GM19239 (cell line): ENCODE measurements at places on chromosomes 13 and 19.

DNA sequence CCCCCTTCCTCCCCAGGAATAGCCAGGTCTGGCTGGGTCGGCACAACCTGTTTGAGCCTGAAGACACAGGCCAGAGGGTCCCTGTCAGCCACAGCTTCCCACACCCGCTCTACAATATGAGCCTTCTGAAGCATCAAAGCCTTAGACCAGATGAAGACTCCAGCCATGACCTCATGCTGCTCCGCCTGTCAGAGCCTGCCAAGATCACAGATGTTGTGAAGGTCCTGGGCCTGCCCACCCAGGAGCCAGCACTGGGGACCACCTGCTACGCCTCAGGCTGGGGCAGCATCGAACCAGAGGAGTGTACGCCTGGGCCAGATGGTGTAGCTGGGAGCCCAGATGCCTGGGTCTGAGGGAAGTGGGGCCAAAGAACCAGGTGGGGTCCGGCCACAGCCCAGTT is 3.2 kb downstream of the KLK2 start:
- no peak for DNase-seq

GRCh38 chr13:45224176-45224575 is 23.3 kb upstream of the KCTD4 start:
- DNase-seq: no peak

DNA sequence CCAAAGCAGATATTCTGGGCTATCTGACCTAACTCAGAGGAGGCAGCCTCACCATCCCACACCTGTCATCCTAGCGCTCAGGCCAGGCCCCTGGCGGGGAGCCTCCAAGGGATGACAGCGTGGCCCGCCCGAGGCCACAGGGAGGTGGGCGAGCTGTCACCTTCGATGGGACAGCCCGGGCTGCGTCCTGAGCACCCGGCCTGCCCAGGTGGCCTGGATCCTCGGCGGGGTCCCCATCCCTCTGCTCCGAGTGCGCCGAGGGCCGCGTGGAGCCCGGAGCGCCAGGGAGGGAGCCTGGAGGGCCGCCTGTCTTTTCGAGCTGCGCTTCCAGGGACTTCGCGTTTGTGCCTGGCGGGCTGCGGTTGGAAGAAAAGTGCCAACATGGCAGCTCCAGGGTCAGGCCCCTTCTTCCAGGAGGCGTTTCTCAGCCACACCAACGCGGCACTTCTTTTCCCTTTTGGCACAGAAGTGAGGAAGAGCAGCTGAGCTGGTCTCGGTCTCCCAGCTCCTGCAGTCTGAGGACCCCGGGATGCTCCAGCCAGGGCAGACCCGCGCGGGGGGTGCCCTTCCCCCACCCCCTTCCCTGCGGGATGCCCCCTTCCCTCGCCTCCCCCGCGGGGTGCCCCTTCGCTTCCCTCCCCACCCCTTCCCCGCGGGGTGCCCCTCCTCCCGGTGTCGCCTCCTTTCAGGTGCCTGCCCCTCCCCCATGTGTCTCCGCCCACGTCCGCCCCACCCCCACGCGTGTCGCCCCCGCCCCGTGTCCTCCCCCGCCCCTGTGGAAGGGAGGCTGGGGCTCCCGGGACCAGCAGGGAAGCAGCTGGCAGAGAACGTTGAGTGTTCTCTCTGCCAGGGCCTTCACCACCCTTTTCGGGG is 42.3 kb downstream of the GJA3 start:
- no peak for DNase-seq

DNA sequence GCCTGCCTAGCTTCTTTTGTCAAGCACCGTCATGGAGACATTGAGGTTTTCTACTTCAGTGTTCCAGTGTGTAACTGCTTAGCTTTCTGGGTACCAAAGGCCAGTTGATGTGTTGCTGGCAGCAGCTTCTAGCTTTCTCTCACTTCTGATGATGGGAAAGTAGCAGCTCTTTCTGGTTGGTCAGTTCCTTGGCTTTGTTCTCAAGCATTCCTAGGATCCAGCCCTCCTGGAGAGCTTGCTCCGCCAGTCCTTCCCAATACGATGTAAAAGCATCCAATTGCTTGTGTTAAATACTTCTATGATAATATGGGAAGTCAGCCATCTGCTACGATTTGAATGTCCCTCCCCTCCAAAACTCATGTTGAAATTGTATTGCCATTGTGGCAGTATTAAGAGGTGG is 182.8 kb downstream of the UGGT2 start:
- DNase-seq: no peak

- no peak for DNase-seq
Measured at GRCh38 chr19:18733196-18733647, 49.7 kb downstream of the CRTC1 start.

DNA sequence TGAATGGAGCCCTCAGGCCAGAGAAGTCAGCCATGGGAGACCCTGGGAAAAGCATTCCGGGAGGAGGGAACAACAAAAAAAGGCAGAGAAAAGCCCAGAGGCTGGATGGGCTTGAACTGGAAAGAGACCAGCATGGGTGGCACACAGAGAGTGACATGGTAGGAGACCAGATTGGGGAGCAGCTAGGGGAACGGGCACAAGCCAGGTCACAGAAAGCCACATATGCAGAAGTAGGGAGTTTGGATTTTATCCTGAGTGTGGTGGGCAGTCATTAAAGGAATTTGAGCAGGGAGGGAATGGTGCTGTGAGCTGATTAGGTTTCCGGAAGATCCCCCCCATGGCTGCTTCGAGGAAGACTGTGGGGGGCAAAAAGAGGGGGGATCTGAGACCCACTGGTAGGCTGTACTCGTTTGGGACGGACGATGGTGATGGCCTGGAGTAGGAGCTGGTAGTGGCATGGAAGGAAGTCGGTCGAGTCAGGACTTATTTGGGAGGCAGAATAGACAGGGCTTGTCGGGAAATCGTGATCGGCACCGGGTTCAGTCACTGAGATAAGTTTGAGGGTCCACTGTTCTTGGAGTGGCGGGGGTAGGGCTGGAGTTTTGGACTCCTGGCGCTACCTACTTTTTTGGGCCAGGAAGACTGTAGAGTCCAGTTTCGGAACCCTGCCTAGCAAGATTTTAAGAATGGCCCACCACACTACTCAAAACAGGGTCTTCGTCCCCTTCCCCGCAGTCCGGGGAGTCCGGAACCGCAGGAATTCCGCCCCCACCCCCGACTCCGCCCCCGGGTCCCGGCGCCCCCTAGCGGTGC is 949 bp downstream of the SERTAD1 start:
- DNase-seq: no peak

- no peak for DNase-seq
Measured at GRCh38 chr19:53076984-53077383, 26.2 kb downstream of the ZNF160 start.

- DNase-seq: no peak
Measured at GRCh38 chr13:28558567-28558966, 63.6 kb upstream of the FLT1 start.

GRCh38 chr19:43649514-43649913 is 9.9 kb upstream of the CADM4 start:
- no peak for DNase-seq

GRCh38 chr13:52848455-52849195 is at the start of gene PCDH8:
Gene PCDH8, minus strand, starts transcription at chr13:52848640. Its CDS starts 204 bp downstream, at chr13:52848436.
- DNase-seq: no peak

DNA sequence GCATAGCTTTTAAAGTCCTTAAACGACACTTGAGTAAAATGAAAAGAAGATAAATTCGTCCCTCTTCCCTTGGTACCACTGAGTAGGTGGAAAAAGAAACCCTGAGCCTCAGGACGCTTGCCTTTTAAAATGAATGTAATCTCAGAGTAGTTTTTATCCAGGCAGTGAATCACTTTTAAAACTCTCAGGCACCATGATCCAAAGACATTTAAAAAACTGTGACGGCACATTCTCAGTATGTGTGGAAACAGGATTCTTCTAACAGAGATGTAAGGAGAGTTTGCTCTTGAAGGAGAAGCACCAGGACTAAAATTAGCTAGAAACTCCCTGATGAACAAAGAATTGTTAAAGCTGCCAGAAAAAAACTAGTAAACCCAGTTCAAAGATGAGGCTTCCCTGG is 105.7 kb upstream of the SLC15A1 start:
- DNase-seq: no peak

DNA sequence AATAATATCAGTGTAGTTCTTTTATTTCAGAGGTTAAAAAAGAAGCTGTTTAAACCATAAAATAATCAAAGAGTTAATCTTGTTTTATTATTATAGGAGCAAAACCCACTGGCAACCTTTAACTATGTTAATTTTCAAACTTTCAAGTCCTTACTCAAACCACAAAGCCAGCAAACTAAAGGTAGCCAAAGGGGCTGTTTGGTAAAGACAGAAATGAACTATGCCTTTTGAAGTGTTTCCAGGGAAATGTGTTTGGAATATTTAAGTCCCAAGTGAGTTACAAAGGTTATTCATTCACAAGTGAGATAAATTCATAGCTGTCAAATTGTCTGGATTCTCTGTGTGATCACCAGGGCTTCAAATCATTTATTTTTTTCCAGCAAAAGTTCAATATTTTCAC is 264.7 kb downstream of the MZT1 start:
- DNase-seq: no peak

GRCh38 chr13:30052120-30052519 is 201.7 kb upstream of the UBL3 start:
- no peak for DNase-seq

DNA sequence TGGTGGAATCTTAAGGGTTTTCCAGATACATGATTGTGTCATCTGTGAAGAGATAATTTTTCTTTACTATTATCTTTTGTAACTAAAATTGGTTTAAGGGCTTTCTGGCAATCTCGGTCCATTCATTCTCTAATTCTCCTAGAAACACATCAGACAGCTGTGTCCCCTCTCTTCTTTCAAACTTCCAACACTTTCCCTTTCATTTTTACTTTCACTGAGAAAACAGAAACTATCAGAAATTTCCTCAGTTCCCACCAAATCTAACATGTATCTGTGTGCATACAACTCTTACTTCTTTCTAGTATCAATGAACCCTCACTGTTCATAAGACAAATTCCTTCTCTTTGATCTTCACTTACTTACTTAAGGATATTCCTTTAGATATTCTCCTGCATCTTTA is 40.2 kb downstream of the KCNRG start:
- no peak for DNase-seq

DNA sequence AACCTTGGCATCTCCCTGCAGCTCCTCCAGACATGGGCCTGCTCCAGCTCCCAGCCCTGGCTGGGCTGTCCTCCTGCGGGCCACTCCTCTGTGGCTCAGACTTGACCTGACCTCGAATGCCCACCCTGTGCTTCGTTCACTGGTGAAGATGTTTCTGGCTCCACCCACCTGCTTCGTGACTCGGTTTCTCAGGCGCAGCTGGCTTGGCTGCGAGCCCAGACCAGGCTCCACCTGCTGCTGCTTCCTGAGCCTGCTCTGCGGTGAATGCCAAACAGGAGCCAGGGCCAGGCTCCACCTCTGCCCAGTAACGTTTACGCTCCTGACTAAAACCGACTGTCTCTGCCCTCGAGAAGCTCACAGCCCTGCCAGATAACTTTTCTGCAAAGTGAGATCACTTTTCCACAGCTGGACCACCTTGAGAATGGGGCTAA is 8.9 kb upstream of the RSPH6A start:
- no peak for DNase-seq

DNA sequence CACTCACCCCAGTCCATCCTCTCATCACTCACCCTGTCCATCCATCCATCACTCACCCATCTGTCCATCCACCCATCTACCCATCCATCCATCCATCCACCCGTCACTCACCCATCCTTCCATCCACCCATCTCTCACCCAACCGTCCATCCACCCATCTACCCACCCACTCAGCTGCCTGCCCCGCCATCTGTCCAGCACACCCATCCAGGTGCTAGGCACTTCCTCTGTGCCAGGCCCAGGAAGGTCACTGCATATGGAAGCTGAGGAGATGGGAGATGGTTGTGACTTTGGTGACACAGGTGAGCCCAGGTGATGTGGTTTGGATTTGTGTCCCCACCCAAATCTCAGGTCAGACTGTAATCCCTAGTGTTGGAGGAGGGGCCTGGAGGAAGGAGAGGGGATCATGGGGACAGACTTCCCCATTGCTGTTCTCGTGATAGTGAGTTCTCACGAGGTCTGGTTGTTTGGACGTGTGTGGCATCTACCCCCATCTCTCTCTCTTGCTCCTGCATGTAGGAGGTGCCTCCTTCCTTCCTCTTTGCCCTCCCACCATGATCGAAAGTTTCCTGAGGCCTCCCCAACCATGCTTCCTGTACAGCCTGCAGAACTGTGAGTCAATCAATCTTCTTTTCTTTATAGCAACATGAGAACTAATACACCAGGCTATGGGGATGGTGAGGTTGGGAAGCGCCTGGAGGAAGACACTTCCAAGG is 15.9 kb upstream of the C13orf46 start:
- no peak for DNase-seq

GRCh38 chr19:6000228-6000847 is 22.4 kb upstream of the RANBP3 start:
- DNase-seq: no peak

- no peak for DNase-seq
Measured at GRCh38 chr13:112748947-112749735, 59.3 kb downstream of the ATP11A start.

- no peak for DNase-seq
Measured at GRCh38 chr13:104641309-104641708, 1575.1 kb upstream of the SLC10A2 start.

DNA sequence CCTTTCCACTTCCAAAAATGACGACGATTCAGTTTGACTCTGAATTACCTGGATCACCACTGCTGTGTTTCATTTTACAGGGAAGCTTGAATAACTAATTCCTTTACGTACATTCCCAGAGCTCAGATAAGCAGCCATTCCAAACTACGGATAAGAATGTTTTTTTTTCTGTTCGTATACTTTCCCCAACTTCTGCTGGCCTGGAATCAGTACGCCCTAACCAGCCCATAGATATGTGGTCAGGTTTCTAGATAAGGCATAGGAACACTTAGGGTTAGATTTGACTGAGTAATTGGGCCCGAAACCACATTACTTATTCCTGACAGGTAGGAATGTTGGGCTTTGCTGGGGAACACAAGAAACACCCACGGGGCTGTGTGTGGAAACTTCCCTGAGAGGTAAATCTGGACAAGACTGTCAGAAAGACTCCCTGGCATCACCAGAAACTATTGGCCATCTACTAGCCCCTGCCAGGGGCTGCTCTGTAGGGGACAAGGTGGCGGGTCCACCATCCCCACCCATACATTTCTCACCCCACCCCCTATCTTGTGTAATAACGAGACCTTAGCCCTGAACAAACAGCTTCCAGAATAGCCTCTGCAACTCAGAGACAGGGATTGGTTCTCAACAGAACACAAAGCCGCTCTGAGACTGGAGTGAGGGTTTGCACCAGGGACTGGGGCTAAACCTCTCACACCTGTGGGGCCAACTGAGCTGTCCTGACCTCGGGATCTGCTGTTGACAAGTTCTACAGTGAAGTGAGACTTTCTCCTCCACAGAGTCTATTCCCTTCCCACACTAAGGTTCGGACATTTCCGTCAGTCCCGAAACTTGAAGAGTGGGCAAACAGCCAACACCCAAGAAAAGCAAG is 15.6 kb downstream of the RHPN2 start:
- DNase-seq: no peak

DNA sequence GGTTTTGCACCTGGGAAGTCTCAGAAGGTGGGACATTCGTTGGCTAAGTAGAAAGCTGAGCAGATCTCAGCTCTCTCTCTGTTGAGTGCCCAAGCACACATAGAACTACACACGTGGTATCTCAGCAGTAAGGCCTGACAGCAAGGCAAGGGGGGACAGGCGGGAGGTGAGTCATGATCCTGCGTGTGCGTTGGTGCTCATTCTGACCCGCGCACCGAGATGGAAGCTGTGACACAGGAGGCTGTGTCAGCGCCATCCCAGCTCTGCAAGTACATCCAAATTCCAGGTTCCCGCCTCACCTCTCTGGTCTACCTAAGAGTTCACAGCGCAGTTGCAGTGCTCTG is 135.7 kb downstream of the USP12 start:
- DNase-seq: no peak
